ENCODE measurements at places on chromosomes 2 and 18. TPM values are rescaled to one million over a fixed set of nuclear protein-coding genes. Genes with fewer than 3 reads are reported as not detected.

The CIDEA gene
- not detected for total RNA-seq

The BARD1 gene
- 43.4 TPM for total RNA-seq

The CDKL4 gene
- 0.59 TPM for total RNA-seq

The ANKRD36 gene
- total RNA-seq: 66.5 TPM

The DLGAP1 gene
- total RNA-seq: not detected

The MPP4 gene
- not detected for total RNA-seq

The DIPK1C gene
- not detected for total RNA-seq

The TRIM54 gene
- not detected for total RNA-seq

The ARL6IP6 gene
- total RNA-seq: 41.3 TPM

The SPP2 gene
- not detected for total RNA-seq

The CNGA3 gene
- total RNA-seq: not detected

The PROM2 gene
- 0.48 TPM for total RNA-seq

The CIB4 gene
- not detected for total RNA-seq

The CRYBA2 gene
- not detected for total RNA-seq

The DPP10 gene
- total RNA-seq: not detected

The TANC1 gene
- 0.20 TPM for total RNA-seq

The ARHGAP15 gene
- total RNA-seq: 191 TPM

The HAAO gene
- total RNA-seq: 2.2 TPM

The LOXHD1 gene
- not detected for total RNA-seq

The TRIM43 gene
- 0.59 TPM for total RNA-seq

The ANKRD30B gene
- total RNA-seq: not detected

The SCTR gene
- not detected for total RNA-seq

The RAB6D gene
- not detected for total RNA-seq

The SERPINE2 gene
- total RNA-seq: 14.4 TPM

The CD226 gene
- total RNA-seq: 88.2 TPM

The E2F6 gene
- 10.9 TPM for total RNA-seq

All from T-helper 2 cell treated with Interferon-gamma antibody and Interleukin-4, amounts not matched to agents 100 ng/mL and 5 ng/mL, for 36 hours (primary cell).